ENCODE measurements at places on chromosomes 4 and X.

- no peak for DNase-seq
Observed at GRCh38 chrX:2715066-2715600, 24.0 kb downstream of the CD99 start.

DNA sequence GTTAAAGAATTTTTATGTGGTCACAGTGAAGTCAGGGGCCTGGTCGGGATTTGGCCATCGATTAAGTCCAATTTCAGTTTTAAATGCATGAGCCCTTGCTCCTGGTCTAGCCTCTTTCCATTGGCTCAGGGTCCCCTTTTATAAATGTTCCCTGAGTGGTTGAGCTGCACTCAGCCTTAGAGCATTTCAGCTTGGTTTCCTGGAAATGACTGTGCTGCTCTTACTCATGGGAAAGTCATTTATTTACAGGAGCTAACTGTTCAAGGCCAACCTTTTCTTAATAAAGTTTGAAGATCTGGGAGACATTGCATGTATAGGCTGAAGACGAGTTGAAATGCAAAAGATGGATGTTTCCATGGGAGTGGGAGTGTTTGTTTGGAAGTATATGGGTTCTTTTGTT lies 98.8 kb upstream of the CLNK start:
- peak; percentile 66 for DNase-seq

GRCh38 chrX:150692831-150693724 lies at the start of gene MTMR1:
MTMR1 (plus strand) TSS chrX:150693396; CDS start chrX:150693531, 135 bp downstream.
- DNase-seq, result no peak

DNA sequence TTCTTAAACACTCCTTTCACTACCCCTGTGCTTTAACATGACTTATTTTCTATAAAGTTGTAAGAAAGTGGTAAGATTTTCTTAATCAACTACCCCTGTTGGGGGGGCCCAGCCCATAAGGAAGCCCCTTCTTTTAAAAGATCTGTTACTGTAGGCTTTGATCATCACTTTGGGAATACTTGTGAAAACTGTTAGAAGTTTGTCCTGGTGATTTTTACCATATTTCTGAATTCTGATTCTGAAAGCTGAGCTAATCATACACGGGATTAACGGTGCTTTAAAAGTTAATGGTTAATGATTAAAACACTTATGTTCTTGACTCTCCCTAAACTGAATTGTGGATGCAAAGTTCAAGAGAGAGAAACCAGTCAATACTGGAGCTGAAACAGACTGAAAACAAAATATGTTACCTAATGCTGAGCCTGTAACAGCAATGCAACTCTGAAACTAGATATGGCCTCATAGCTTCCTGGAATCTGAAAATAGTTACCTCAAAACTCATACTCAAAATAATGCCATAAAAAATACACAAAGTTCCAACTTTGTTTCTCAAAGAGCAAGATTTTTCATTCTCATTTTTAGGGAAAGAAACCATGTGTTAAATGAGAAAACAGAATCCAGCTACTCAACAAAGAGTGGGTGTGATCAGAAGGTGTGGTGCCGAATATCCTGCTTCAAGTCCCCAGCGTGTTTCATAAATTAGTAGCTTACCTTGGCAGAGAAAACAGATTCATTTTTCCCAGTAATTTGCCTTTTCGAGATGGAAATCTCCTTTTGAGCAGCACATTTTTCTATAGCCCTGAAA lies 31.6 kb downstream of the ADH7 start:
- peak; percentile 84 for DNase-seq

GRCh38 chrX:42954880-42955279 lies 176.9 kb upstream of the PPP1R2C start:
- DNase-seq, result no peak

GRCh38 chrX:70208479-70208878 lies 26.0 kb upstream of the AWAT1 start:
- peak; percentile 6 for DNase-seq

- no peak for DNase-seq
Observed at GRCh38 chr4:26937139-26937538, 76.5 kb downstream of the STIM2 start.

DNA sequence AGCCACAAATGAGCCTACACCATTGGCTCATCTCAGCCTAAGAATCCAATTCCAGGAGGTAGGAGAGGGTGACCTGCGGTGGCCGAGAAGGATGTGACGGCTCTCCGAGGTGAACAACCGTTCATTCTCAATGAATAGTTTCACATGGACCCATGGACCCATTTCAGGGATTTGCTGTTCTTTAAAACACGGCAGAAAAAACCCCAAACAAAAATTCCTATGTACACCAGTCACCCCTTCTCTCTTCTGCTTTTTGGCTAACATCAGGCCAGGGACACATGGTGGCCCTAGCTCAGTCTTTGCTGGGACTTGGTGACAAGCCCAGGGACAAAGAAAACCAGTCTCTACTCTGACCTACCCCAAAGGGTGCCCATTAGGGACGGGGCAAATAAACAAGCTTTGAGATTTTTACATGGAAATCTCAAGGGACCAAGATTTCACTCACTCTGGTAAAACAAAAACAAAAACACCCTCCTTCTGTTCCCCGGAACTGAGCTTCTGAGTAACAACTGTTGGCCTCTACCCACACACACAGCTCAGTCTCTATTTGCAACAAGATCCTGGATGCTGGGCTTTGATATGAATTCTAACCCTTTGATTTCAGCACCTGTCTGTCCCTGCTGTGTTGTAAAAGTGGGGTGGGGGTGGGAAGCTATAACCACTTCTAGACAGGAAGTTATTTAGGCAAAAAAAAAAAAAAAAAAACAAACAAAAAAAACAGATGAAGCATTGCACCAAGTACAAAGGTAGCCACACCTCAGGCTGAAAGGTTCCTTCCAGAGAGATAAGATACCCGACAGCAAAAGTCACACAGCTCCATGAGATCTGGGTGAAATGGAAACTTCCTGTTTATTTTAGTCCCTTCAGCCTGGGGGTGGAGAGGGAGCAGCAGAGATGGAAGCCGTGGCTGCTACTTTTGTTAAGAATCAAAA lies 49.0 kb downstream of the DDX3X start:
- DNase-seq, result peak; percentile 41

- DNase-seq, result no peak
Observed at GRCh38 chr4:117514391-117515175, 429.2 kb upstream of the TRAM1L1 start.

- DNase-seq, result no peak
Observed at GRCh38 chrX:3598046-3598605, 115.3 kb downstream of the PRKX start.

- DNase-seq, result no peak
Observed at GRCh38 chrX:153645921-153646488, 998 bp upstream of the DUSP9 start.

- DNase-seq, result no peak
Observed at GRCh38 chr4:145863191-145863590, 75.4 kb downstream of the ZNF827 start.

- DNase-seq, result peak; percentile 80
Observed at GRCh38 chr4:133148690-133149363, at the start of gene PCDH10. PCDH10 (plus strand) TSS chr4:133149294; CDS start chr4:133150141, 847 bp downstream.

DNA sequence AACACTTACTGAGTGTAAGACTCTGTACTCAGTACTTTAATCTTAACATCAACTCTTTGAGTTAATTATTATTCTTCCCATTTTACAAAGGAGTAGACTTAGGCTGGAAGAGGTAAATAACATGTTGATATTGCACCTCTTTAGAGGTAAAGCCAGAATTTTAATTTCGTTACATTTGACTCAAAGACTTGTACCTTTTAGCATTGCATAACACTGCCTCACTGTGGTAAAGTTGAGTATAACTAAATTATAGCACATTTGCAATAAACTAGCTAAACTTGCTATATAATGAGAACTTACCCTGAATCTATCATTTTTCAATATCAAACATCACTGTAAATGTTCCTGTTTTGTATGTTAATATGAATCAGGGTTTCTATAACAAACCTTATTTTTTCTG lies 218.5 kb downstream of the PRR32 start:
- no peak for DNase-seq

- no peak for DNase-seq
Observed at GRCh38 chr4:23463071-23463470, 426.8 kb downstream of the PPARGC1A start.

DNA sequence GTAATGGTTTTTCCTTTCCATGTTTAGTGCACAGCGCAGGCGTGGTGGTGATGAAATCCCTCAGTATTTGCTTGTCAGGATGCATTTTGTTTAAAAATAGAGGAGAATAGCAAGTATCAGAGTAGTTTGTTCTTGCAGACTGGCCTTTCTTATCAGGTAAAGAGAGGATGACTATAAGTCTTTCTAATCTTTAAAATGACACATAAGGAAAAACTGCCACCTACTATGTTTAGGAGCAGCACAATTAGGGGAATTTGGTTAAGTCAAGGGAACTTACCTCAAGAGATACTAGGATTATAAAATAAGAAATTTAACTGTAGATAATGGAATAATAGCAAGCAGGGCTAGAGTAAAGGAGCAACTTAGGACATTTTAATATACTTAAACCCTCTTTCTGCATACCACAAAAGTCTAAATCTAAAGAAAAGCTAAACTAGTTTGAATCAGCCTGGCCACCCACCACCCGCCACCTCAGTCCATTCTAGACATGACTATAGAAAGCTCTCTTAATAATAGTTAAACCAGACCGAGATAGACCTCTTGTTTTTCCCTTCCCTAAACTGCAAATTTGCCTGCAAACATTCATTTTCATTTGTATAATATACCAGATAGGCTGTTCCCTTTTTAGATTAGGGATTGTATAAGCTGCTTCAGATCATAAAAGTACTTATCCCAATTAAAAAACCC lies 62.0 kb downstream of the APOOL start:
- DNase-seq, result no peak

- DNase-seq, result no peak
Observed at GRCh38 chr4:122857160-122857559, 30.5 kb downstream of the FGF2 start.

DNA sequence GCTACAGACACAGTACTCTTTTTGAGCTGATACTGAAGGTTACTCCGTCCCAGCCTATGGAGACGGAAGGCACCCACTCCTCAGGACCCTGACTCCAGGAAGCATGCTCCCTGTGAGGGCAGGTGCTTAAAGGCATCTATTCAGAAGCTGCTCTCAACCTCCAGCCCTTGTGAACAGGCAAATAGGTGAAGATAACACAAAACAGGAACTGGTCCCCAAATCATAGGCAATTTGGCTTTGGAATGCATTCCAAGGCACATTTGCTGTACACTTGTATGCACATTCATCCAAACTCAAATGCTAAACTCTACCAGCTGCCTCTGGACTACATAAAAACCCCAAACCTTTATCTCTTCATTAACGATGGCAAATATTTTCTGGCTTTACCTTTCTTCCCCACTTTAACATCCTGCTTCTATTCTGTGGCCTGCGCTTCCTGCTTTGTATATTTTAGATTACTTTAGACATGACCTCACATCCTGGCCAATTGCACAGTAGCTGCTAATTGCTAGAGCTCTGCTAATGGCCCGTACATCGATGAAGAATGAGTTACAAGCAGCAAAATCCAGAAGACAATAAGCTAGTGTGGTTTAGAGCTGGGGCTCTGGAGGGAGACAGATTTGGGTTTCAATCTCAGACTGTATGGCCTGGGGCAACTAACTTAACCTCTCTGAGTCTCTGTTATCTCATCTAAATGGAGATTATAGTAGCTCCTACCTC lies 3.2 kb downstream of the SEL1L3 start:
- DNase-seq, result no peak

- DNase-seq, result no peak
Observed at GRCh38 chrX:125150231-125150630, 169.4 kb upstream of the TEX13C start.

- no peak for DNase-seq
Observed at GRCh38 chr4:112073181-112073580, 72.1 kb upstream of the FAM241A start.

DNA sequence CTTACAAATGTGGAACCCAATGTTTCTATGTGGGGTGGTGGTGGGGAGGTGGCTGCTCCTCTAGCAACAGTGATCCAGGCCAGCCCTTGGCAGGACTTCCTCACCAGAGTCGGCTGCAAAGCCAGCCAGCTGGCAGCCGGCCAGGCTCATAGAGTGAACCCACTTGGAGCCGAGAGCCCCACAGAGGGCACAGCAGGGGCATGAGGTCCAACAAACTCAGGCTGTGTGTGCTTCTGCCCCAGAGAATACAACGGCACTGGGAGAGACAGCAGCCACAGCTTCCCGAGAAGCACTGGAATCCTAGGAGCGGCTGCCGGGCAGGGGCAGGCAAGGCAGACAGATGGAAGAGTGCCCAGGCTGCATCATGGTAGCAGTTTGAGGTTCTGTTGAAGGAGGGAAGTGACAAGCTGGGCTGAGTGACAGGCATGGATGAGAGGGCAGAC lies 23.5 kb upstream of the SOWAHD start:
- DNase-seq, result peak; percentile 9

- DNase-seq, result no peak
Observed at GRCh38 chrX:55841962-55842752, 124.6 kb downstream of the RRAGB start.

GRCh38 chr4:119657111-119657611 lies 28.6 kb upstream of the PDE5A start:
- peak; percentile 22 for DNase-seq

DNA sequence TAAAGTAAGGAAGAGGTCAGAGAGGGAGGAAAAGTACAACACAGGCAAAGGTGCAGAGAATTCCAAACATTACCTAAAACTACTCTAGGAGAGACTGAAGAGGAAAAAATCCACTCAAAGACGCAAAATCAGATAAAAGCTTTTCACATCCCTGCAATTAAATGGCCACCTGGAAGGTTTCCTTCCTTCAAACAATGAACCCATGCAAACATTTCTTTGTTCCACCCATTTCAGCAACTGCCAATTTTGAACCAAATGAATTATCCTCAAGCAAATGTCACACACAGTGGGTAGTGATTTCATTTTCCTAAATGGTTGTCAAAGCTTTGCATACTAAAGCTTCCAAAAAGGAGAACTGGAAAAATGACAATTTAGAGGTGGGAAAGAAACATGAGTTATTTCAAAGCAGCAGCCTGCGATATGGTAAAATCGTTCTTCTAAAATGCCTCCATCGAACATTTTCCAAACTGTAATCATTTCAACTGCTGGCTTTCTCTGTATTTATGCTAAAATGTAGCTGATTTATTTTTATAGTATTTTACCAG lies 45.0 kb downstream of the APBB2 start:
- DNase-seq, result no peak

DNA sequence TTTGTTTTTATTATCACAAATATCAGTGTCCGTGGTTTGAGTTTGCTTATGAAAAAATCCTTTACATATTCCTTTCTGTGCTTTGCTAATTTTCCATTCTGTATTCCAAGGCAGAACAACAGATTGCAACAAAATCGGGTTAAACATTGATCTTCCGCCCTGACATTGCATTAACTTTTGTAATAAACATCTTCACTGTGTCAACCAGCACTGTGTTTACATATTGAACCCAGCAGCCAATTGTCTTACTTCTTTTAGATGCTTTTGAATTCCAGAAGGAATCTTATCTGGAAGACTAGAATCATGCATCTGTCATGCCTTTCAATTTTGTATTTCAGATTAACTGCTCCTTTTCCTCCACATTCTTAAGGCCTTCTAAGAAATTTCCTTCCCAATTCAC lies 147.8 kb upstream of the CXXC4 start:
- DNase-seq, result no peak
